ENCODE measurements at places on chromosomes 7 and 10.

DNA sequence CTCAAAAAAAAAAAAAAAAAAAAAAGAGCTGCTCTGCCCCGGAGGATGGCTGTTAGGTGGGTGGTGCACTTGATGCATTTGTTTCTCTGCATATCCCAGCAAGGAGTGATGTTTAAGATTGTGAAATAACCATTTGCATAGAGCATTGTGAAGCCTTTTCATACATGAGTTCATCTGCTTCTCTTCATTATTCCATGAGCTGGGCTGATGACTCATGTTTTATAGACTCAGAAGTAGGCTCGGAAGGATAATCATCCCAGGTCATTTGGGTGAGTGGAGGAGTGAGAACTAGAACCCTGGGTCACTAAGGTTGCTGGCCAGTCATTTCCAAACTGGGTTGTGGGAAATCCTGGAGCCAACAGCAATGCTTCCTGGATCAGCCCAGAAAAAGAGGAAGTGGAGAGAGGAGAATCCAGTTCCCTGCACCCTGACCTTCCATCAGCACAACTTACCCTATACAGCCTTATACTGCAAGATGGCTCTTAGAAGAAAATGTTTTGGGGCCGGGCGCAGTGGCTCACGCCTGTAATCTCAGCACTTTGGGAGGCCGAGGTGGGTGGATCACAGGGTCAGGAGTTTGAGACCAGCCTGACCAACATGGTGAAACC lies 45.3 kb downstream of the TACC2 start:
- no peak overlapping the region for H3K27ac ChIP-seq
- no peak for DNase-seq
- H3K4me1 ChIP-seq = no peaks in the 10 kb centered on the region
- H3K27me3 ChIP-seq = peaks cover 54% of the 10 kb centered on the region

GRCh38 chr7:12684733-12685132 lies 2.7 kb upstream of the ARL4A start:
- H3K27ac ChIP-seq = peak overlapping the region; percentile 97
- no peak overlapping the region for H3K4me3 ChIP-seq
- H3K27me3 ChIP-seq = no peaks in the 10 kb centered on the region
- H3K4me1 ChIP-seq = peaks cover 23% of the 10 kb centered on the region

- no peak overlapping the region for H3K4me3 ChIP-seq
- H3K27me3 ChIP-seq = peaks cover 54% of the 10 kb centered on the region
- H3K27ac ChIP-seq = no peak overlapping the region
- H3K36me3 ChIP-seq = peaks cover 8% of the 10 kb centered on the region
These were observed 72.1 kb downstream of the INSIG1 start for GRCh38 chr7:155369766-155370165.

DNA sequence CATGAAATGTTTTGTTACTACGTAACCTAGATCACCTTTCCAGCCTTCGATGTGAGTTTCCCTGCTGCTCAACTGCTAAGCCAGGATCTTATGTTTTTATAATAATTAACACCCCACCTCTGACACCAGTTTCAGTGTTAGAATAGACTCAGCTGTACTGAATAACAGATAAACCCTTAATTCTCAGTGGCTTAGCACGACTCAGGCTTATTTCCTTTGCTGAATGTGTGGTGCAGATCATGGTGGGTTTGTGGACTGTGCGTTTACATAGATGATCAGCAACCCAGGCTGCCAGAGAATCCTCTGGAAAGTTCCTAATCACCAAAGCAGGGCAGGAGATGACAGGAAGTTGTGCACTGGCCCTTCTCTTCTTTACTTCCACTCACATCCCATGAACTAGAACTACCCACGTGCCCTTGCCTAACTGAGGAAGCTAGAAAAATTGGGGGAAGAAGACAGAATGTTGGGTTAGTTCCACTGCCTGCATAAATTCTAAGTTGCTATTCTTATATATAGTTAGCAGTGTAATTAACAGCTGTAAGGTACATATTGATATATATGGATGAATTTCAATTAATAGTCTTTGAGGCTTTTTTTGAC lies 111.8 kb downstream of the MAPK8 start:
- no peaks in the 10 kb centered on the region for H3K27me3 ChIP-seq
- no peak overlapping the region for H3K4me3 ChIP-seq
- peaks cover 4% of the 10 kb centered on the region for H3K36me3 ChIP-seq
- no peak for DNase-seq
- H3K27ac ChIP-seq = no peak overlapping the region

DNA sequence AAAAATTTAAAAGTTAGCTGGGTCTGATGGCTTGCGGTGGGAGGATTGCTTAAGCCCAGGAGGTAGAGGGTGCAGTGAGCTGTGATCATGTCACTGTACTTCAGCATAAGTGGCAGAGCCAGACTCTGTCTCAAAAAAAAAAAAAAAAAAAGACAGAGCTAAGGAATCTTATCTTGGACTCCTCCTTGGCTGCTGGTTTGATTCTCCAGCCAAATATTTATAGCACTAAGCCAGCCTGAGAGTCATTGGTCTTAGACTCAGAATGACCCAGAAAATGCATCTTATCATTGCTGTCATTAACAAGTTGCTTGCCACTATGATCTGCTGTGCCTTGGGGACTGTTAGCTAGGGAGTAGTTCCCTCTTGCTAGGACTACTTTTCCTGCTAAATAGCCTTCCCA lies 164.7 kb downstream of the GNAT3 start:
- no peaks in the 10 kb centered on the region for H3K4me1 ChIP-seq
- H3K36me3 ChIP-seq = no peaks in the 10 kb centered on the region
- no peaks in the 10 kb centered on the region for H3K27me3 ChIP-seq
- no peak overlapping the region for H3K4me3 ChIP-seq

DNA sequence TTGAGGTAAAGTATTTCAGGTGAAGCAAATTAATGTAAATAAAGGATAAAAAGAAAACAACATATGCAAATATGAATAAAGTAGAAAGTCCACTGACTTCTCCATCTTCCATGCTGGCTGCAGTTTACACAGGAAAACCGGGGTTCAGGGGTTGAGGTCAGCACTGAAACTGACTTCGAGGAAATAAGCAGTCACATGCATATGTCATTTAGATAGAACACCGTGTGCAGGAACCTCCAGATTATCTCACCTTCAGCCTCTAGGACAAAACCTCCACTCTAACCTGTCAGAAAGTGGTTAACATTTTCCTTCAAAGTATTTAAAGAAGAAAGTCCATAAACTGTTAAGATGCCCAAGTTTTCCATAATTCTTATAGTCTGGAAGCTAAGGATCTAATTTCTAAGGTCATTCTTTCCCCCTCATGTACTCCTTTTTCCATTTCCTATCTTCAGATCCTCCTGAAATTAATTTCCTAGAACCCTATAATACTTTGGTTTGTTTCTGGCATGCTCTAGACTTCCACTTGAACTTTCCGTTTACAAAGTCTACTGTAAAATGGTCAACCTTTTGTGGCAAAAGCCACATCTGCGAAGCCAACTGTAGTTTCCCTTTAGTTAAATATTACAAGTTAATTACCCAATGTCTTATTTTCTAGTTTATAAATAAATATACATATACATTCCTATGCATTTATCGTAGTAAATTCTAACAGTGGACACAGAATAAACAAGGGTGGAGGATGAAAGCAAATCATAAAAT lies 173.3 kb downstream of the RAPGEF5 start:
- peaks cover 51% of the 10 kb centered on the region for H3K27me3 ChIP-seq
- no peak overlapping the region for H3K27ac ChIP-seq
- no peaks in the 10 kb centered on the region for H3K4me1 ChIP-seq
- no peaks in the 10 kb centered on the region for H3K36me3 ChIP-seq
- DNase-seq = no peak
- no peak overlapping the region for H3K4me3 ChIP-seq

DNA sequence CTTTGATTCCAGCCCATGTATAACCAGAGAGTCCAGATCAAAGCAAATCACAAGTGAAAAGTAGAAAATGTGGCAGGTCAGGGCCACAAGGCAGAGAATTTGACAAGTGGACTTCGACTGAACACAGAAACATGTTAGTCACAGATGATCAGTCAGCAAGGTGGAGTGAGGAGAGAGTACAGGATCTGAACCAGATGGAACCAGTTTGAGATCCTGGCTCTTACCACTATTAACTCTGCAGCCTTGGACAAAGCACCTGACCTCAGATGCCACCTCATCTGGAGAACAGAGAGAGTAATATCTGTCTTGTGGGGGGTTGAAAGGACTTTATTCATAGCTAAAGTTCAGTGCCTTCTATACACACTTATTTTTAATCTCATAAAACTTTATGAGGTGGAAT lies 4.4 kb downstream of the MRLN start:
- H3K36me3 ChIP-seq = no peaks in the 10 kb centered on the region
- no peak for DNase-seq
- no peak overlapping the region for H3K4me3 ChIP-seq
- peaks cover 44% of the 10 kb centered on the region for H3K27me3 ChIP-seq
- peaks cover 2% of the 10 kb centered on the region for H3K4me1 ChIP-seq

DNA sequence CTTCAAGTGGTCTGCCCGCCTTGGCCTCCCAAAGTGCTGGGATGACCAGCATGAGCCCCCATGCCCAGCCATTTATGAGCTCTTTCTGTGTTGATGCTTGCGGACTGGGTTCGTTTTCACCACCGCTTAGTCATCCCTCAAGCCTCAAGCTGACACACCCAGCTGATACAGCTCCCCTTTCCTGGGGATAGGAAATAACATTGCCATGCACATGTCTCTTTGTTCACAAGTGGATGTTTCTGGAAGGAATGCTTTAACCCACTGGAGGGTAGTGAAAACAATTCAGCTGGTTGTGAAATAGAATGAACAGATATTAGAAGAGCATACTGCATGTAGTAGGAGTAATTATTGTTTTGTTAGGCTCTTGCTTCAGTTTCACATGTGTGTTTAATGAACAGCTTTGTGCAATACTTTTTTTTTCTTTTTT lies 8.5 kb upstream of the METTL27 start:
- H3K27ac ChIP-seq = peak overlapping the region; percentile 54
- H3K36me3 ChIP-seq = no peaks in the 10 kb centered on the region
- no peak overlapping the region for H3K4me3 ChIP-seq
- no peak for DNase-seq
- peaks cover 18% of the 10 kb centered on the region for H3K27me3 ChIP-seq
- peaks cover 20% of the 10 kb centered on the region for H3K4me1 ChIP-seq

DNA sequence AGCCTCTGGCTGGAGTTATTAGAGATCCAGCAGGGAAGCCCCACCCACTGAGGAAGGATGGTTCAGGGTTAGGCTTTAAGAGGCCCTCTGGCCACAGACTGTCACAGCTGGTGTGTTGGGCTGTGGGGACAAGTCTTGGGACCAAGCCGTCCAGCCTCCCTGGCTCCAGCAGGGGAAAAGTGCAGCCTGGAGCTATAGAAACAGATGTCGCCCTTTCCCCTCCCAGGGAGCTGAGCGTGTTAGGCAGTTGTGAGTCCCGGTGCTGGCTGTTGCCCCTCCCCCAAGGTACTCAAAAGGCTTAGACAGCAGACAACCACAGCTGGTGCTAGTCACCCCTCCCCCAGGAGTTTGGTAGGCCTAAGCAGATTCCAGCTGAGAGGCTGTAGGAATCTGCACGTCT lies 143.4 kb downstream of the TMEM168 start:
- DNase-seq = no peak
- no peak overlapping the region for H3K4me3 ChIP-seq
- H3K27me3 ChIP-seq = no peaks in the 10 kb centered on the region
- no peaks in the 10 kb centered on the region for H3K36me3 ChIP-seq

DNA sequence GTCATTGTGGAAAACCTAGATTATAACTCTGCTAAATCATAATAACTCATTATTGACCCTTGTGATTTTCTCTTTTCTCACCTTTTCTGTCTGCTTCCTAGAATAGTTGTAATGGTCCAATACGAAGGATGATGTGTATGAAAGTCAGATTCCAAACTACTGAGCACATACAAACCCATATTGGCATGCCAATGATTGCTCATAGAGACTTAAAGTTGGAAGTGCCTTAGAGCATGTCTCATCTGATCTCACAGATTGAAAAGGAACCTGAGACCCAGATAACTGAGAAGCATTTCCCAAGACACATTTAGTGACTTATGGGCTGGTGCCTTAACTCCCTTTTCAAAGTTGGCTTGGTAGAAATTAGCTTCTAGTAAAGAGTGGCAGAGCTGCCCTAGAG lies 594.3 kb downstream of the REEP3 start:
- H3K4me1 ChIP-seq = peaks cover 7% of the 10 kb centered on the region
- H3K27ac ChIP-seq = no peak overlapping the region
- no peak overlapping the region for H3K4me3 ChIP-seq
- no peaks in the 10 kb centered on the region for H3K36me3 ChIP-seq
- no peaks in the 10 kb centered on the region for H3K27me3 ChIP-seq

DNA sequence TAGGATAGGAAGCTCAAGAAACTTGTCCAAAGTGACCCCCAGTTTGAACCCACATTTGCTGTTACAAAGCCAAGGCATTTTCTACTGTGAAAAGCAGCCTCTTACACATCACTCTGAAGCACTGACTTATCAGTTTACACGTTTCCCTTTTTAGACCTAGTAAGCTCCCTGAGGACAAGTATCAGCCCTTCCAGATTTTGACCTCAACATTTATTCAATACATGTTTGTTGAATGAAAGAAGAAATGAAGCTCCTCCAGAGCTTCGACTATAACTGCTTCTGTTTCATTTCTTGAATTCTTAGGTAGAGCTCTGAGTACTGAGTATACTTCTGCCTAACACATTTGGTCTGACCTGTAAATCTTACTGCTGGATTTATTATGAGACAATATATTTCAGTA lies 2.7 kb downstream of the WASL start:
- H3K4me1 ChIP-seq = peaks cover 58% of the 10 kb centered on the region
- H3K27ac ChIP-seq = peak overlapping the region; percentile 93
- peak overlapping the region; percentile 77 for H3K4me3 ChIP-seq
- peaks cover 3% of the 10 kb centered on the region for H3K36me3 ChIP-seq
- H3K27me3 ChIP-seq = no peaks in the 10 kb centered on the region

DNA sequence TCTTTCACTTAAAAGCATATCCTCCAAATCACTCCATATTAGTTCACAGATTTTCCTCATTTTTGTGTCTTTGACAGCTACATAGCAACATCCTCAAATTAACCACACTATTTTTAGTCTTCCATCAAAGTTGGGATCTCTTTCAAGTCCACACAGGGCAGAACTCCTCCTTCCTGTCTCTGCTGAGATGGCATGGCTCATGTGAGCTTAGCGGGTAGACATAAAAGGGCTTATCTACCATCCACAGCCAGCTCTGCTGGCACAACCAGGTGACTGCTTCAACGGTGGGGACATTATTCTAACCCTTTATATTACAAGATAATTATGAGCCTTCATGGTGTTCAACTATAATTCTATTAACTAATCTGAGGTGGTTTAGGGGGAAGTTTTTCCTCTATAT lies 35.5 kb downstream of the ICA1 start:
- H3K27me3 ChIP-seq = peaks cover 54% of the 10 kb centered on the region
- H3K4me1 ChIP-seq = peaks cover 2% of the 10 kb centered on the region
- peaks cover 4% of the 10 kb centered on the region for H3K36me3 ChIP-seq
- no peak overlapping the region for H3K27ac ChIP-seq
- no peak for DNase-seq

Data from T-helper 17 cell (primary cell).